Stimulated activated CD4-positive, alpha-beta T cell treated with anti-CD3 and anti-CD28 coated beads, Interleukin-1b, Interleukin-23, amount 100 ng/mL, for 4 hours (primary cell): ENCODE measurements at places on chromosomes 3 and 15.

DNA sequence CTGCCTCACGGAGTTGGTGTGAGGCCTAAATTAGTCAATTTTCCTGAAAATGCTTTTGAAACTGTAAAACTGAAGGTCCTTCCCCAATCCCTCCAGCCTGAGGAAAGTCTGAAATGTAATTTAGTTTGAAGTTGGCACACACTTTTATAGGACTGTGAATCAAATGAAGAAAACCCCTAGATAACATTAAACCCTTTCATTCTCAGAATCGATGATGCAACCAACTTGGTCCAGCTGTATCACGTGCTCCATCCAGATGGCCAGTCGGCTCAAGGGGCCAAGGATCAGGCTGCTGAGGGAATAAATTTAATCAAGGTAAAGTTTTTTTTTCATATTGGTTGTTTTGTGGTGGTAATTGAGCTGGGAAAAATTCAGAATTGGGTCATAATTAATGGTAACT is 11.7 kb downstream of the MRPS22 start:
- DNase-seq: no peak

- no peak for DNase-seq
Observed at GRCh38 chr3:27078246-27078913, 290.8 kb downstream of the NEK10 start.

DNA sequence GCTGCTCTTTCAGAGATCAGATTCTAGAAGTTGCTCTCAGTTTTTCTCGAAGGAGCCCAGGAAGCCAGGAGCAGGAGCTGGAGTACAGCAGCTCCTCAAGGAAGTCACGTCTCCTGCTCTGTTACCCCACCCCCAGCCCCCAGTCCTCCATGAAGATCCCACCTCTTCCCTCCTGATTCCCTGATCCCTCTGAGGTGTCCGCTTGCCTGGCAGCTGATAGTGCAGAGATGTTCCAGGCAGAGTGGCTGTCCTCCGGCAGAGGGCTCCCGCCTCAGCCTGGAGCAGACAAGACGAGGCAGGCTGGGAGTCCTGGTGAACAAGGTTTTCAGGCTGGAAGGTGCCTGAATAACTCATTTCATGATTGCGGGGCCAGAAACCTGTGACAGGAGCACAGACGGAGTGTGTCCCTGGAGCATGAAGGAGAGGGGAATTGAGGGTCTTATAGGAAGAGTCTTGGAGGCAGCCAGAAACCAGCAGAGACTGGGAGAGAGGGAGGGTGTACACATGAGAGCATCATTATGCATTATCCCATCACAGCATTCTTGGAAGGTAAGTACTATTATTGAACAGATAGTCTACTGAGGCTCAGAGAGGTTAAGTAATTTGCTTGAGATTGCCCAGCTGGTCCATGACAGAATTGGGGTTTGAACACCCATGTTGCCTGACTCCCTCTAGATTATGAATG is 1.2 kb downstream of the HRH1 start:
- no peak for DNase-seq

- no peak for DNase-seq
Observed at GRCh38 chr15:78272316-78272715, 8.0 kb downstream of the DNAJA4 start.
